ELR (cell line): ENCODE measurements at places on chromosomes 1 and 21.

GRCh38 chr1:7590426-7590790, 180.7 kb upstream of the VAMP3 start:
- no peak for DNase-seq

GRCh38 chr1:226532553-226532952, 16.0 kb upstream of the STUM start:
- no peak for DNase-seq

DNA sequence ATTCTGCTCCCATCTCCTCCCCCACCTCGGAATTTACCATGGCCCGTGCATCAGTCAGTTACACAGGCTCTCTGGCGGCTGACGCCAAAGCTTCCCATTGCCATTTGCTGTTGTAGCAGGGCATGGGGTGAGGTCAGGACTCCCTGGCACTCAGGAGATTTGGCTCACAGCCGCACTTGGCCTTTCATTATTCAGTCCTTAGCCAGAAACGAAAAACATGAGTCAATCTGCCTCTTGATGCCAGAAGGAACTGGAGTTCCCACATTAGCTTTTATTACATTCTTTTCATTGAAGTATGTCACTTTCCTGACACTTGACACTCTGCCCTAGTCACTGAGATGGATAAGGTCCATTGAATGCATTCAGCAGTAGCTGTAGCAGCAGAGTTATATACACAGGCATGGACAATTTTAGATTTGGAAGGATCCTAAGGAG, 260.6 kb downstream of the CACNA1E start:
- DNase-seq: no peak

DNA sequence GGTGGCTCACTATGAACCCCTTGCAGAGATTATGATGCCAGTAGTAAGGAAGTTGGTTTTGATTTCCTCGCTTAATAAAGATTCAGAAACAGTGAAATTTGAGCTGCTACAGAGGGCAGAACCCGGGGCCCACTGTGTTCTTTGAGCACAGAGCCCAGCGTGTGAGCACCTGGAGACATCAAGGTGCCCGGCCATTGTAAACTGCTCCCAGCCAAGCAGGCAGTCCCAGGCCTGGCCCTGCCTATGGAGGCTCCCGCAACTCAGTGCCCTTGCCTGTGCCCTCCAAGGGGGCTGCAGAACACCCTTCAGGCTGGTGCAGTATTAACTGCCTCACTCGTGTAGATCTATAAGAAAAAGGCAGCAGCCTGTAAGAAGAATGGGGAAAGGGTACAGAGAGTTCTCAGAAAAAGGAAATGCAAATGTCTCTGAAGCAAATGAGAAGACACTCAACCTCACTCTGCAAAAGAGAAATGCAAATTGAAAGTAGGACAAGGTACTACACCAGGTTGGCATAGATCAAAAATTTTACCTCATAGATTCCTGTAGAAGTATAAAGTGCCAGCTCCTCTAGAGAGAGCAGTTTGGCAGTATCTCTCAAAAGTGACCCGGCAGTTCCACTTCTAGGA, 323.7 kb downstream of the HHAT start:
- DNase-seq: no peak

DNA sequence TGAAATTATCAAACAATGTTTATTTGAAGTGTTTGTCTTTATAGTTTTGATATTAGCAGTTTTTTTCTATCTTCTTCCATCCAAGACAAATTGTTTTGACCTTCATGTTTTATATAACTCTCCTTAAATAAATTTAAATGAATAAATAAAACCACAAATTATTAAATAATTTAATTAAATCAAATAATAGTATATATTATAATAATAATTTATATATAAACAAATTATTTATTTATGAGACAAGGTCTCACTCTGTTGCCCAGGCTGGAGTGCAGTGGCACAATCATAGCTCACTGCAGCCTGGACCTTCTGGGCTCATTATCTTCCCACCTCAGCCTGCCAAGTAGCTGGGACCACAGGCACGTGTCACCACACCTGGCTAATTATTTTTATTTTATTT, 12.4 kb upstream of the PWP2 start:
- no peak for DNase-seq

DNA sequence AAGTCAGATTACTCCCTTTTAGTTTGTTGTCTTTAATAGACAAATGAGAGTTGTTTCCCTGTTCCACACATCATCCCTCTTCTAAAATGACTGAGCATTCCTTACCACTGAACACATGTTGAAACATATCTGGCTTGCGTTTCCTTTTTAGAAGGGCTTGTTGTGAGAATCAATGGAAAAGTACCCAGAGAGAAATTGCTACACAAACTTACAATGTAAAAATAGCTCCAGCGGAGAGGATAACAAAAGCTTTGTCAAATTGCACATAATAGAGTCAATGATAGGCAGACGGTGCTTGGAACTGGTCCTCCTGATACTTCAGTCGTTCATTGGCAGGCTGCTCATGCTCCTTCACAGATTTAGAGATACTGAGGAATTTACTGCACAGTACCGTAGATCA, 123.9 kb downstream of the CYYR1 start:
- peak; percentile 39 for DNase-seq

- DNase-seq: no peak
Observed at GRCh38 chr1:33319186-33319948, 1.5 kb downstream of the A3GALT2 start.

DNA sequence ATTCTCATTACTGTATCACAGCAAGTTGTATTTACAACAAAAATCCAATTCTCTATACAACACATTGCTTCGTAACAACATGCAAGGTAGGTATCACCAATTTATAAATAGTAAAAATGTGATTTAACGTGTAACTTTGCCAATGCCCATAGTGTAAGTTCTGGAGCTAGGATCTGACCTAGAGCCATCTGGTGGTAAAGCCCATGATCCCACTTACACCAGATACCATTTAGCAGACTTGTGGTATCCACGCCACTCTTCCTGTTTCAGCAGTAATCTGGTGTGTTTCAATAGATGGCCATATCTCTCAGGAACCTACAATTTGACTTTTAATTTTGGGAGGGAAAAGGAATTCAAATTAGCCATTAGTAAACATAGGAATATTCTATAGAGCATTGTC, 10.2 kb downstream of the SETSIP start:
- DNase-seq: peak; percentile 7

DNA sequence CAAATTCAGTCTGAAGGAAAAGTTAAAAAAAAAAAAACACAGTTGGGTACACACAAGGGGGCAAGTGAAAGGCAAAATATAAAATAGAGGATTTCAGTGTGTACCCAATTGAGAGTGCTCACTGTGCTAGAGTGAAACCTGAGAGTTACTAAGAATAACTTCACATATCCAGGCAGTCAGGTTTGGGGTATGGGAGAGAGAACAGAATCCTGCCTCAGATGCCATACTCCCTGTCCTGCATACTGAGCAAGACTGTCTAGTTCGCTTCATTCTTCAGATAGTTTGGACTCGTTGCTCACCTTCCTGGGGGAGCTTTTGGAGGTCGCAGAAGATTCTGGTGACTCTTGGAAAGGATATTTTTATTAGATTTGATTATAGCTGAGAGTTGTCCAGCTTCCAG, 20.4 kb downstream of the CEP85 start:
- no peak for DNase-seq

- no peak for DNase-seq
Observed at GRCh38 chr1:208280681-208281450, 36.7 kb upstream of the PLXNA2 start.

GRCh38 chr1:54367613-54368012, 38.6 kb downstream of the SSBP3 start:
- no peak for DNase-seq

DNA sequence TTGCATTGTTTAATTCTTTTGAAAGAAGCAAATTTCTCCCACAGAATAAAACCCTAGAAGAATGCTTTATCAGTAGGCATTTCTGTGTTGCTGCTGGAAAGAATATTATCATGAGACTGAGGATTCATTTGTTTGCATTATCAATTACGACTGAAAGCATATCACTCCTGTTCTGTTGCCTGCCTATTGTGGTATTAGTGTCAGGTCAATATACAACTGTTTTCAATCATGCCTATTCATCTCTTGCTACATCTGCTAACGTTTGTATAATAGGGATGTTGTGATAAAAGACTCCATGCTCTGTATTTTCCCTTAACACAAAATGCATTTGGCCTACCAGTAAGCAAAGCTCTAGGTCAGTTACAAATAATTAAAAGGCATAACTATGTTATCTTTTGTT, 221.5 kb downstream of the PTPRC start:
- no peak for DNase-seq

DNA sequence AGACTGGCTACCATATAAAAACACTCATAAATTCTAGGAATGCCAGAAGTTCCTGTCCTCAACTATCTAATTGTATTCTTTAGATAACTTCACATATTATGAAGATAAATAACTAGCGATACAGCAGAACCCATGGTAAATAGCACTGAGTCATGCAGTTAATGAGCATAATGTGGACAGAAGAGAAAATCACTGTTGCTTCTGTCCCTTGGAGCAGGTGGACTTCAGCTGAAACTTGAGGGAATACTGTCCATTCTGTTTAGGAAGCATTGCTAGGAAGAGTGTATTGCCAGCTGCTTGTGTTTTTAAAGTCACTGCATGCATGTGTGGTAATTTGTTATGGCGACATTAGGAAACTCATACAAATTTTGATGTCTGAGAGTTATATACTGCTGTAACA, 854.4 kb downstream of the LTN1 start:
- no peak for DNase-seq

DNA sequence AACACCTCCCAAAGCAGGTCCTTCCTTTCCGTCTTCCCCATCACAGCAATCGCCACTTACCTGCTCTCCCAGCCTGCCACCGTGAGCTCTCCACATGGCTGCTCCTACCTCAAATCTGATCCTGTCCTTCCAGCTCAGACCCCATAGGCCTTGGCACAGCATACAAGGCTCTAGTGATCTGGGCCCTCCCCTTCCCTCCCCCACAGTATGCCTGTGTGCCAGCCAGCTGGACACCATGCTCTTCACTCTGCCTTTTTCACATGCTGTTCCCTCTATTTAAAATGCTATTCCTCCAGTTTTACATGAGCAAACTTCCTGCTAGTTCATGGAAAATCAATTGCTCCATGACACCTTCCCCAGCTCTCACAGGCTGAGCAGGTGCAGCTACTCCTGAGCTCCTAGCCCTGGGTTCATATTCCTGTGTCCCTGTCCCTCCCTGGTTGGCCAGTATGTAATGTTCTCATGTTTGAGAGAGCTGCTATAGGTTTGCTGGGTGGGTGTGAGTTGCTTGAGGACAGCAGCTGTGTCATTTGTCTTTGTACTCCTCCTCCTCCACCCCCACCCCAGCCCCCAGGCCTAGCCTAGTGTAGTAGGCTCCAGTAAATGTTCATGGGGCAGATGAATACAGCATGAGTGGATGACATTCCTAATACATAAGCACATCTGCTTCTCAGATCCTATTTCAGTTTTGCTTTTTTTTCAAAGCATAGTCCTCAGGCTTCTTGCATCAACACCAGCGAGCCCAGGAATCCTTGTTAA, 6.3 kb upstream of the TNNT2 start:
- peak; percentile 95 for DNase-seq

- no peak for DNase-seq
Observed at GRCh38 chr1:63870152-63870551, 96.3 kb downstream of the ROR1 start.

- no peak for DNase-seq
Observed at GRCh38 chr1:101435831-101436511, 199.2 kb downstream of the S1PR1 start.

GRCh38 chr1:159015440-159015909, 5.8 kb downstream of the IFI16 start:
- DNase-seq: peak; percentile 94

DNA sequence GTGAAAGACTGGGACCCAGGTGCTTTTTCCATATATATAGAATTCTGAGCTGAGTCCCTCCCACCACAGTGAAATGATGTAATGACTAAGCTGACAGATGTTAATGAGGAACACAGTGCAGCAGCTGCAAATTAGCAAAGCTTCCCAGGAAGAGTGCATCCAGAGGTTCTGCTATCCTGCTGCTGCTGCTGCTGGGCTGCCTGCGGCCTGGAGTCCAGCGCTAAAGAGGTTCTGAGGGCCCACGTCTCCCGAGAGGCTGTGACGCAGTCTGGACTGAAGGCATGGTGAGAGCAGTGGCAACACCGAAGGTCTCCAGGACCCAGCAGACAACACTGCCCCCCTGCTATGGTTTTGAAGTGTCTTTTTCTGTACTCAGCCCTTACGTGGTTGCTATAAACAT, 63.9 kb downstream of the URB2 start:
- no peak for DNase-seq

DNA sequence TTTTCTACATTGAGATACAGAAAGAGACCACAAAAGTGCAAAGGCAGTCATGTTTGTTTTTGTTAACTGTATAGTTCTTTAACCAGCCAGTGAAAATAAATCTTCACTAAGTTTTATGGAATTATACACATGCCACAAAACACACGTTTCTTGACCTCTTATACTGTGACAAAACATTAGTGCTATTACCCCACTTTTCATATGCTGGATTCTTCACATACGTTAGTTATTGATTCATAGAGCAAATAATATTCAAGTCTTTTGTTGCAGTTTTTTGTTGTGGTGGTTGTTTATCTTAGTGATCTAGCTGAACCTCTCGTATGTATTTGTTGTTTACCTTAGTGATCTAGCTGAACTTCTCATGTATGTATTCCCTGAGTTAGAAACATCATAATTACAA, 28.0 kb downstream of the LYPLAL1 start:
- DNase-seq: no peak

GRCh38 chr1:186754542-186755145, 74.1 kb upstream of the PLA2G4A start:
- peak; percentile 60 for DNase-seq

GRCh38 chr1:245215071-245215470, 60.3 kb downstream of the KIF26B start:
- DNase-seq: no peak

GRCh38 chr21:45302082-45303061, 14.7 kb upstream of the POFUT2 start:
- no peak for DNase-seq

DNA sequence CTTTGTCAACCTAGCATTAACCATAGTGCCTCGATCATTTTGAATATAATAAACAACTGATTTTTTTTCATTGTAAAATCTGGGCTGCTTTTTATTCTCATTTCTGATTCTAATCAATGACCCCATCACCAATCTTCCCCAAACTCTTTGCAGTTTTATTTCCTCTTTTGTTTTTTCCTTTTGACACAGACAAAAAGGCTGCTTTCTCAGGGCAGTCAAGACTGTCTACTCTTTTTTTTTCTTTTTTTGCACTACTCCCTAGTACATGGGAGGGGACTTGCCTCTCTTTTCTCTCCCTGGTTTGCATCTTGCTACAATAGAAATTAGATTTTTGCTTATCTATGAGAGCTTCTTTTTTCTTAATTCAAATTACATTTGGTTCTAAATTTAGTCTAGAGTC, 987.9 kb downstream of the ADGRL2 start:
- DNase-seq: no peak
